ENCODE measurements at places on chromosomes 7 and 10.
A peak's percentile ranks its signal among the peaks of the same experiment; 100 is the strongest.

DNA sequence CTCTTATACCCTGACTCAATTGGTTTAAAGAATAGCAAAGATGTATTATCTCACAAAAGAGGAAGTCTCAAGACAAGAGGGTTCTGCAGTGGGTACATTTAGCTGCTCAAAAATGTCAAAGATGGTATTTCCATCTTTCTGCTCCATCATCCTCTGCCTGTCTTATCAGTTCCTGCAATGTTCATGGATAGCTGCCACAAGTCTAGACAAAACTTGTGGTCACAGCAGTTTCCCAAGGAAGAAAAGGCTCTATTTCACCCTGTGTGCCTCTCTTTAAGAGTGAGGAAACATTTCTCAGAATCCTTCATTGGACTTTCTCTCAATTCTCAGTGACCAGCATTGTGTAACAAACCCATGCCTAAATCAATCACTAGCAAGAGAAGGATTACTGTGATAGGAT lies 634.2 kb upstream of the AUTS2 start:
- no peak for DNase-seq

DNA sequence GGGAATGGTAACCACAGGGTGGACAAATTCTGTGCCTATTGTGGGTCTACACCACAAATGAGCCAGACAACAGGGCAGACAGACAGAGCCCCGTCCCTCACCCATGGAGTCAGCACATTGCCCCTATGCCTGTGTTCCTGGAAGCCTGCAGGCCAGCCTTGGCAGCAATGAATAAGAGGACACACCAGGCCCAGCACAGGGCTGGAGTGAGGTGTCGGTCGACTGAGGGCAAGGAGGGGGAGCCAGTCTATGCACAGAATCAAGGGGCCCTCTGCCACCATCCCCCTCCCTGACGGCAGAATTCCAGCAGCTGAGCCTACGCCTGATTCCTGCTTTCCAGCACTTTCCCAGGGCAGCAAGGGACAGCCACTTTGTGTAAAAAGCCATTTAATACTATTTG lies 98.2 kb downstream of the CALN1 start:
- no peak for DNase-seq

DNA sequence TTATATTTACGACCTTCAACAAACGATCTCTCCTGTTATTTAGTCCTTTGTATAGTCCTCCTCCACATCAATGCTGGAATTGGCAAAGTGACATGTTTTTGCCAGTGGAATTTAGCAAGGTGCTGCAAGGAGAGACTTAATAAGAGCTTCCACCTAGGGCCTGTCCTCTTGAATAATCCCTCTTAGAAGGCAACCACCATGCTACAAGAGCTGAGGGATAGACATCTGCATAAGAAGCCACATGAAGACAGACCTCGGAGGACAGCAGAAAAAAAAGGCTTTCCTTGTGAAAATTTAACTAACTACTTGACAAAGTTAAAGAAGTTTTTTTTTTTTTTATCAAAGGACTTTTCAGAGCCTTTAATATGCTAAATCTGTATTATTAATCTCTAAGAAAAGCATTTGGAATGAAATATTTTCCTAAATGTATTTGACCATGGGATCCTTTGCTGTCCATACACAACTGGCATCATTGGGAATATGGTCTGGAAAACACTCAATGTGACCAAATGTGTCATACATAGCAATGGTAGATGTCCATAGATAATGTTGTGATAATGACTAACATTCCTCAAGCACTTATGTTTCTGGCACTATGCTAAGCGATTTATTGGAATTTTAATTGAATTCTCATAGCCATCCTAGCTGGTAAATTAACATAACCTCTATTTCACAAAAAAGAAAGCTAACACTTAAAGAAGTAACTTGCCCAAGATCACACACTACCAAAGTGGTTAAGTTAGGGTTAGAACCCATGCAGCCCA lies 13.2 kb downstream of the HYCC1 start:
- DNase-seq = no peak

DNA sequence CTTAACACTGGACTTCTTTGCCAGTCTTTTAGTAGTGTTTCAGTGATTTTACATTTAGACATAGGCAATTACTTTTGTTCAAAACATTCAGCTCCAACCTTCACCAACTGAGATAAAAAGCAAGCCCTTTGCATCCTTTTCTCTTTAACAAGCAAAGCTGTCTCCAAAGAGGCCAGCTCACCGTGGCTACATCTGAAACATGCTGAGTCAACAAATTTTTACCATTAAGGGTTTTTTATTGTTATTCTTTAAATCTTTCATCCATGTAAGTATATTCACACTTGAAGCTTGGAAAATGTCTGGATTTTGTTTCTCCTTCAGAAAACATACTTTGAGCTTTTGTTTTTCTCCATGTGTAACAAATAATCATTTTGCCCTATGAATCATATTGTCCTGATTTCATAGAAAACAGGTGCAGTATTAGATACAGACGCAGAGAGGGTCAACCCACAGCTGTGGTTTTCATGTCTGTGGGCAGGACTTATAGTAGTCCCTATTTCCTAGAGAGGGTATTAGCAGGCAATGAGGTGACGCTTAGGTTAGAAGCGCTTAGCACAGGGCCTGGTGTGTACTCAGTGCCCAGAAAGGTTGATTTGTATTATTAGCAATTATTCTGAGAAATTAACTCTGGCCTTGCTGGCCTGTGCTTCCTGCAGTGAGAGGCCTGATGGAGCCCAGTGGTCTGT lies 99.5 kb downstream of the MKI67 start:
- no peak for DNase-seq

DNA sequence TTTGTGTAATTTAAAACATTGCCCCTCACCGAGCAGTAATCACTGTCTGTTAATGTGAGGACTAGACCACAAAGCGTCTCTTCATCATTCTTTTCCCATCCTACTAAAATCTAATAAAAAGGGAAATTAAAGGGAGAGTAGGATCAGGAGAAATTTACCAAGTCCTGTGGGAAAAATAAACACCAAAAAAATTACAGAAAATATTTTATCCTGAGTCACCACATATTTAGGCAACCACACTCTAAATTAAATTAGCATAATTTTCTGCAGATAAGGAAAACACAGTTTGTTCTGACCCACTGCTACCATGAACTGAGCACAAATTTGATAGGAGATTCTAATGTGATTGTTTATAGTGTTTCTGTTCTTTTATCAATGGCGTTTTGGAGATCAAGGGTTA lies 49.3 kb downstream of the CCDC6 start:
- no peak for DNase-seq

GRCh38 chr10:29199339-29199738 lies 89.5 kb upstream of the LYZL1 start:
- no peak for DNase-seq

DNA sequence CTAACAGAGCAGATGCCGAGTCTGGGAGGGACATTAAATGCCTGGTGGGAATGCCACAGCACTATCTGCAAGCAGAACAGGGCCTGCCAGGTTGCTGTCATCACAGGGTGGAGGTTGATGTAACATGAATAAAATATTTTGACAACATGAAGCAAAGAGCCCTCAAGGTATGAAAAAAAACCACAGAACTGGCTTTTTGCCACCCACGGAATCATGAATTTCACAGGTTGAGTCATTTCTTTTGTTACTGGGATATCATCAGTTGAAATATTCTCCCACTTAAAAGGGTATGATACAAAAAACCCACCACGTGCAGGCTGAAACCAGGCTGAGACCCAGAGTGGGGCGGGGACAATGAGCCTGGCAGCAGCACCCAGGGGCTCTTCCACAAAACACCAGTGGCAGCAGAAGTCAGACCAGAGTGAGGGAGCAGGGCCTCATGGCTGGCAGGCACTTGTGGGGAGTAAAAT lies 220.1 kb downstream of the TNS3 start:
- no peak for DNase-seq

DNA sequence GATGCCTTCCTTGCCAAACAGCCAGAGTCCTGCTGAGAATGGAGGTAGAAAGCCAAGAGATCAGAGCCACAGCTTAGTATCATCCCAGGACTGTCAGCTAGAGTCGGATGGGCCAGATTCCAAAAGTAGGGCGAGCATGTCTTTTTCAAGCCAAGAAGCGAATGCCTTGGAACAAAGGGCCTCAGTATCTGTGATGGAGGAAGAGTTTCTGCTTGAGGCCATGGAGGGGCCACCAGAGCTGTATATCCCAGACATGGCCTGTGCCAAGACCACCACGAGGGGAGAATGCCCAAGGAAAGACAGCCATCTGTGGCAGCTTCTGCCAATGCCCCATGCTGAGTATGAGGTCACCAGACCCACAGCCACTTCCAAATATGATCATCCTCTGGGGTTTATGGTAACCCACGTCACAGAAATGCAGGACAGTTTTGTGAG lies 44.3 kb upstream of the PPP1R17 start:
- DNase-seq = no peak

GRCh38 chr7:139108266-139109187 lies 993 bp downstream of the ZC3HAV1 start:
- no peak for DNase-seq

- no peak for DNase-seq
Observed at GRCh38 chr7:340200-340937, 50.4 kb downstream of the FOXL3 start.

GRCh38 chr7:110885474-110885873 lies 205.5 kb upstream of the LRRN3 start:
- no peak for DNase-seq

DNA sequence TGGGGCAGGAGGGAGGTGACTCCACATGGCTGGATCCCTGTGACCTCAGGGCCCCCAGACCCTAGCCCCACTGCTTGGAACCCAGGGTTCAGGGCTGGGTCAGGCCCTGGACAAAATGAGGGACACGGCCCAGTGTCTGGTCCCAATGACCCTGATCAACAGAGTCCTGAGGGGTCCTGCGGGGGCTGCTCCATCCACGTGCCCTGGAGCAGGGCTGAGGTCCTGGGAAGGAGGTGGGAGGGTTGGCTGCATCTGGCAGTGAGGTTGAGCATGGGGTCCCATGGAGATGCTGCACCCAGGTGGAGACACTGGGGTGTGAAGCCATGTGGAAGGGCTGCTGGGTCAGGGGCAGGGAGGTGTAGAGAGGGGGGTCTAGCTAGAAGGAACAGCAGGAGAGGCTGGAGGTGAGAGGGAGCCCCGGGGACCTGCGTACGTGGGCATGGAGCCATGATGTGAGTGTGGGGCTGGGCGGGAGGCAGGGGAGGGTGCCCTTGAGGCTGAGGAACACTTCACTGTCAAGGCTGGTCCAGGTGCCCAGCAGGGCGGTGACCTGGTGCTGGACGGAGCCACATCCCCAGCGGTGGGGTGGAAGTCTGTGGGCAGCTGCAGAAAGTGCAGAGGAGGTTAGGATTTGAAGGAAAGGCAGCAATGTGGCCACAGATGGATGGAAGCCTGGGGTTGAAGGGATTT lies 604 bp downstream of the SCART1 start:
- DNase-seq = no peak

DNA sequence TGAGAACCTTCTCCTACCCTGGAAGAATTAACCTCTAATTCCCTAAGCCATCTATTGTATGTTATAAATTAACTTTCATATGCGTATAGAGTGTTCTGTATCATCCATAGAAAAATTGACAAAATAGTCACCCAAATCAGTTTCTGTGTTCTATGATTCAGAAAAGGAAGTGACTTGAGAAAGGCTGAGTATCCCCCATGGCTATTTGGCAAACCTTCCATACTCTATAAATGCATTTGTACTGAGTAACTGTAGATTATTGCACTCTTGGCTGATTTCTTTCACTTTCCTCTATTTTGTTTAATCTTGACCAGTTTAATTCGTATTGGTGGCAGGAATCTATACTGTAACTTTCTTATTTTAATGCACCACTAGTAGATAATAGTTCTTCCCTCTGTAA lies 182.2 kb downstream of the HTR7 start:
- no peak for DNase-seq

DNA sequence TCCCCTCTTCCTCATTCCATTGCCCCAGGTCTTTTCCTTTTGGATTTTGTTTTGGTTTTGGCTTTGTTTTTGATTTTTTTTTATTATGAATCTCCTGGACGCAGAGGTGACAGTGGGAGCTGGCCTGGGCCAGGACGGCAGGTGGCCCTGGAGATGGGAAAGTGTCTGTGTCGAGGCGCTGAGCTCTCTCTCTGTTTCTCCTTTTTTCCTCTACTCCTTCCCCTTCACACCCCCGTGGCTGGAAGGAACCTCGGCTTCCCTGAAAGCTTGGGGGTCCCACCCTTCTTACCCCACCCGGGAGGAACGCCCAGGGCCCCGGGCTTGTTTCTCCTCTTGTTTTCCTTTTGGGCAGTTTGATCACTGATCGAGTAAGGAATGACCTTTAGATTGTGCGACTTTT lies 13.2 kb downstream of the TRIM8 start:
- DNase-seq = no peak

DNA sequence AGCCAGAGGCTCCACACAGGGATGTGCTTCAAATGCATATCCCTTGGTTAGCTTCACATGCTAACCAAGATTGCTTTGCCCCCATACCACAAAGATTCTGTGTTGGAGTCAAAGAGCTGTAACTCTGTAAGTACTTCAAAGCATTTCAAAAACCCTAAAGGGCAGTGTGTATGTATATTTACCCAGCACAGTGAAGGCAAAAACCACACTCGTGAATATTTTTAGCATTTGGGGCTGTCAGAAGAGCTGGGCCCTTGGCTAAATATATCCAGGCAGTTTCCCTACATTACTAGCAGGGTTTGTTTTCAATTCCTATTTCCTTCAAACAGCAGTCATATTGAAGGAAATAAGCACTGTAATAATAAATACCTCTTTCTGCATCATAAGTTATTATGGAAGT lies 84.2 kb upstream of the STEAP1B start:
- no peak for DNase-seq

DNA sequence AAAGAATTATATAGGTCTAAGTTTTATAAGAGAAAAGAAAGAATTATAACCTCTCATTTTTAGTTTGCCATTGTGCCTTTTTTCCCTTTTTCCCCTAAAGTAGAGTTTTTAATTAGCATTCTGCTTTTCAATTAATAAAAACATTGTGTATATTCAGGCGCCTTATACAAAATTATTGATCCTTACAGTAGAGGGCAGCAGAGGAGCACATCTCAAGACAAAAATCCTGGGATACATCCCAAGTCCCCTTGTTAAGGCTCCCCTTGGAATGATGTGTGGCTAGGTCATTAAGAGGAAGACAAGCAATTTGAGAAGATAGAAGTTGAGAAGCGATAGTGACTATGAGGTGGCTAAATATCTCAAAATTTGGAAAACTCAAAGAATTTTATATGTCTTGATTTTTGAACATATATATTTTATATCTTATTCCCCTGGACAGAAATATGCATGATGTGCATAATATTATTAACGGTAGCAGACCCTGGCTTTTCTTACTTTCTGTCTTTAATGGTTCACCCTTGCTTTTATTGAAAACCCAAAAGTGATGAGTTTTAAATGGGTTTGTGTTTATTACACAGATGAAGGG lies 19.1 kb upstream of the TPK1 start:
- peak; percentile 4 for DNase-seq
